ENCODE measurements at places on chromosomes 2 and 18.

DNA sequence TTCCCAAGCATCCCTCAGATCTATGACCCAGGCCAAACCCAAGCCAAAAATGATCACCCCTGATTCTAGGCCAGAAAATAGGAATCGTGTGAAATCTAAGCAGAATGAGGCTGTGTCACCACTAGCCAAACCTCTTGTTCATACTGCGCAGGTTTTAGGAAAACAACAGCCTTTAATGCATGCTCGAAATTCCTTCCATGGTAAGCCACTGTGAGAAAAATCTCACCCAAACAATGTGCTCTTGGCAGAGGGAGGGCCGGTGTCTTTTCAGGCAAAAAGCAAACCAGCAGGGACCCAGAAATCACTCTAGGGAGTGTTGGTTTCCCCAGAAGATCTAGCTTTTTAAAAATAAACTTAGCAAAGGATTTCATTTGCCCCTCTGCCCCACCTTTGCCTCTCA lies 71.2 kb upstream of the FOSL2 start:
- DNase-seq, result peak; percentile 28

- DNase-seq, result no peak
These were observed 66.4 kb downstream of the KCNG2 start for GRCh38 chr18:79864006-79864725.

GRCh38 chr2:171924170-171924942 lies 2.1 kb downstream of the HAT1 start:
- no peak for DNase-seq

- DNase-seq, result peak; percentile 64
These were observed 135.9 kb downstream of the PRPF40A start for GRCh38 chr2:152581360-152581759.

DNA sequence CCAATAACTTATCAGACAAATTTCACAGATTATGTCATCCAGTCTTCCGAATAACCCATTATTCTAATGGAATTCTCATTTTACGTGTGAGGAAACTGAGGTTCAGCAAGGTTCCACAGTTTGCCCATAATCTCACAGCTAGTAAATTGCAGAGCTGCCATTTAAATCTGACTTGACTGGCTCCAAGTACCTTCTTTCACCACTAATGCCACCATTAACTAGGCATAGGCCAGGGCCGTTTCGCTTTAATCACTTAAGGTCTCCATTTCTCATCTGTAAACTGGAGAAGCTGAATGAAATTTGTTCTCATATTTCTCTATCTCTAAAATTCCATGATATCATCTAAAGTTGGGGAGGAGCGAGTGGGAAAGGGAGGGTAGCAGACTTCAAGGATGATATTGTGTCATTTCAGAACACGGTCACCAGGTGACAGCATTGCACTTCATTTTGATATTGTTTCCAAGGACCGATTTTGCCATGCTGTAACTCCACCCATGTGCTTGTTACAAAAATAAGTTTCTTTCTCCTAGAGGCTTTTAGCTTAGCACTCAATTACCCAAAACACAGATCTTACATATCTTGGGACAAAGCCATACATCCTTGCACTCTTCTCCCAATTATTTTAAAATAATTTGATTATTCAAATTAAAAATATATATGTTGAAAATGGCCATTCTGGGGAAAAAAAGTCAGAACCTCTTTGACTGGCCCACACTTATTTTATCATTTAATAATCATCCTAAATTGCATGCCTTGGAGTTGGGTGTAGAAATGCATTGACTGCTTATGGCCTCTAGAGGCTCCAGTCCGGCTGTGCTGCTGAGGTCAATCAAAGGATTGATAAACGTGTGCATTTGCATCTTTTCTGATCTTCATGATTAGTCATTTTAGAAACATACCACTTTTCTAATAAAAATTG lies 123.8 kb downstream of the AKAIN1 start:
- DNase-seq, result peak; percentile 13

DNA sequence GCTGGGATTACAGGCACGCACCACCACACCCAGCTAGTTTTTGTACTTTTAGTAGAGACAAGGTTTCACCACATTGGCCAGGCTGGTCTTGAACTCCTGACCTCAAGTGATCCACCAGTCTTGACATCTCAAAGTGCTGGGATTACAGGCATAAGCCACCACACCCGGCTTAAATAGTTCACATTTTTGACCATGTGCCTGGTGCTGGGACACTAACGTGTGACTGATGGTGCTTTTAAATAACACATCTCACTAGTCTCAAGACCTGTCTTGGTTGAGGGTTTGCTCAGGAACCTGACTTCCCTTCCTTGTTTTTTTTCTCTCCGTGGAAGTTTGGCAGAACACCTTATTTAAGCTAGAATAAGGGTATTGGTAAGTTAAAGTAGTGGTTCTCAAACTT lies 8.5 kb downstream of the FMNL2 start:
- no peak for DNase-seq

DNA sequence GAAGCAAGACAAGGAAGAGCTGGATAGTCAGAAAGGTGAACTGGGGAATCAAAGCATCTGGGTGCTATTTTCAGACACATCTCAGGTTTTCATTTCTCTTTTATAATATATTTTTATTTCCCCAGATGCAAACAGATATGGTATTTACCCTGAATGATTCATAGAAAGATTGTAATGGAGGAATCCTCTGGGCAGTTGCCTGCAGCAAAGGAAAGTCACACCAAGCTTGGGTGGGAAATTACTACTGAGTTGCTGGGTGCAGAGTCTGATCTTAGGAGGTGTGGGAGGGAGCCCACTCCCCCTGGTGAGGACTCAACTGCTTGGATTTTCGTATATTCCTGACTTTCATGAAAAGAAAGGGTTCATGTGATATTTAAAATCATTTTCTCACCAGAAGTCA lies 2.1 kb downstream of the EFR3B start:
- no peak for DNase-seq

- DNase-seq, result no peak
These were observed 188.6 kb upstream of the GATA6 start for GRCh38 chr18:21980744-21981143.

- no peak for DNase-seq
These were observed 947.5 kb downstream of the CPS1 start for GRCh38 chr2:211503856-211504255.
